ENCODE measurements at places on chromosomes 5 and 9.

DNA sequence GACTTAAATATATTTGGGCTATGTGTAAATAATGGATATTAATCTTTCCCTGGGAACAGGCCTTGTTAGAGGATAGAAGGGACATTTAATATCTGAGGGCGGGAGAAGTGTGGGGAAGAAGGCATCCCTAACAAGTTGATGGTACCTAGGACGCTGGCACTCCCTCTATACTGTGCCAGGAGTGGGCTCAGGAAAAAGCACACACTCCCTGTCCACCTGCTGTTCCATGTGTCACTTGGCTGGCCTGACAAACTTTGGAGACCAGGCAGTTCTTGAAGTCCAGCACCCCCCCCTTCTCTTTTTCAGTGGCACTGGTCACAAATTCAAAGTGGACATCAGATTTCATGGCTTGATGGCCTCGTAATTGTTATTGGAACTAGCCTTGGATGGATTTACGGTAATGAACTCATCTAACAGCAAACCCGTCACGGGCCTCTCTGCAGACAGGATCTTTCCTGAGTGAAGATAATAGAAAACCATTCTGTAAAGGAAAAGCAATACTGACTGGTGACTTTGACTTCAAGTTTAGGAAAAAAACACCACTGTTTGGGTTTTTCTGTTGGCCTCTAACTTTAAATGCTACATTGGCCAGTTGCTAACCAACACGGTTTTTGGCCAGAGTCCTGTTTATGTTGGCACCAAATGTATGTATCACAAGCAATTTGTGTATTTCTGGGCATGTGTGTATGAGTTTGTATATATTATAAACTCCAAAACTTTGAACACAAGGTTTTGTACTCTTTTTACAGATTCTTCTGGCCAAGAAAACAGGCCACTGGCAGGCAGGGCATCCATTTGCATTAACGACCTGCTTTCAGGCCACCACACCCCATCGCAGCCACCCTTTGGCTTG is 552.6 kb downstream of the CCDC171 start:
- no peak for DNase-seq

- DNase-seq, result no peak
Observed at GRCh38 chr5:138910546-138911185, 35.5 kb upstream of the LRRTM2 start.

GRCh38 chr5:177393206-177393765 is 7.2 kb downstream of the PFN3 start:
- DNase-seq, result no peak

DNA sequence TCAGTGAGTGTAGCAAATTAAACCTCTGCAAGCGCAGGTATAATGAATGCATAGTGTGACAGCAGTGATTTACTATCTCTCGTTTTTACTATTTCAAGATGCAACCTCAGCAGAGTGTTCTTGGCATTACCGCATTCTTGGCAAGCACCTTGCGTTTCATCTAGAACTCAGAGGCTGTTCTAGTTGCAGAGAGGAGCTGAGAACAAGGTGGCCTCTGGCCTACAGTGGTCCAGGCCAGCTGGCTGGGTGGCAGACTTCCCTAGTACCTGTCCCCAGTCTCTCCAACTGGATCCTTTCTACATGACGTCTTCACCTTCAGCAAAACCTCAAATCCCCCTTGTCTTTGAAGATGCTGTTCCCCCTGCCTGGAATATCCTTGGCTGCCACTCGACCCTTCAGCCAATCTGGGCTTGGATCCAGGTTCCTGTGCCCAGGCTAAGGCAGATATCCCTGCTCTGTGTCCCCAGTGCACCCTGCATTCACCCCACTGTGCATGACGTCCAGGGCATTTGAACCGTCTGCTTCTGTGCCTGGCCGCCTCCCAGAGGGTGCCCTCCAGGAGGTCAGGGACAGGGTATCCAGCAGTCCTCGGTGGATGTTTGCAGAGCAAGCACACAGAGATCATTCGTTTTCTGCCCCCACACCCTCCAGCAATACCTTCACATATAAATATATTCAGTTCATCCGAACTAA is 120.4 kb upstream of the CPEB4 start:
- no peak for DNase-seq

GRCh38 chr5:132873119-132873929 is at the start of gene LEAP2:
Gene LEAP2, plus strand, starts transcription at chr5:132873668. Its CDS starts 27 bp downstream, at chr5:132873695.
- no peak for DNase-seq

DNA sequence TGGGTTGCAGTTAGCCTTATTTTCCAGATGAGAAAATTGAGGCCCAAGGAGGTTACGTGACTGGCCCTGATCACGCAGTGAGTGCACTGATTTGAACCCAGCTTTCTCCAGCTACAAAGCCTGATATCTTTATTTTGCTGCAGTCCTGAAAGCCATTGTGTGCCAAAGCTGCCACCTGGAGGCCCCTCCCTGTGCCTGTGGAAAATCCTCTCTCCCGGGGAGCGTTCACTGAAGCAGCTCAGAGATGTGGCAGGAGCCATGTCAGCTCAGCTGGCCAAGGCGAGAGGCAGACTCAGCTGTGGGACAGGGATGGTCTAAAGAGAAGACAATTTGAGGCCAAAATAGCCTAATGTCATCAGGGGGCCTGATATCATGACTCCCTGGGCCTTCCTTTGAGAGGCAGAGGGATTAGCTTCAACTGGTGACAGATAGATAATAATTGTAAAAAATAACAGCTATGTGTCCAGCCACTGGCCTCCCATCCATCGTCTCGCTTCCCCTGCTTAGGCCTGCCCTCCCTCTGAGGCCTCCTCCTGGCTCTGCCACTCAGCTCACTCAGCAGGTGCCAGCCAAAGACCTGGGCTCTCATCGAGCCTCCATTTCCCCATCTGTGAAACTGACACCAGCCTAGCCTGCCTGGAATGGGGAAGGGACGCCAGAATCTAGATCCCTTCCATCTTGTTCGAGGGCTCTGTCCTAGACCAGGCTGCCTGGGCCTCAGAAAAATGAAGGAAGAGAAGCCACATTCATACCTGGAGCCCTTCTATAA is 74.3 kb upstream of the GGTA1 start:
- DNase-seq, result no peak

GRCh38 chr9:91572044-91572443 is 148.4 kb upstream of the NFIL3 start:
- DNase-seq, result no peak

DNA sequence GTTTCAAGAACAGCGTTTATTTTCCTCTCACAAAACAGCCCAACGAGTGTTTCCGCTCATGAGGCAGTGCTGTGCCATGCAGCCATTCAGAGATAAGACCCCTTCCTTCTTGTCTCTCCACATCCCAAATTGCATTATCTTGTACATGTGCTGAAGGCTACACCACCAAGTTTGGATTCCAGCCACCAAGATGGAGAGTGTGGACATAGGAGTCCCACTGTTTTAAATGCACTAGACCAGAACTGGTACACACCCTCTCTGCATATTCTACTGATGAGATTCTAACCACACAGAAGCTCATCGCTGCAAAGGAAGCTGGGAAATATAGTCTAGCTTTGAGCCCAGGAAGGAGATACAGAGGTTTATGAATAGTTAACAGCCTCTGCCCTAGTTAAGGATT is 509.4 kb downstream of the NFIB start:
- DNase-seq, result no peak

DNA sequence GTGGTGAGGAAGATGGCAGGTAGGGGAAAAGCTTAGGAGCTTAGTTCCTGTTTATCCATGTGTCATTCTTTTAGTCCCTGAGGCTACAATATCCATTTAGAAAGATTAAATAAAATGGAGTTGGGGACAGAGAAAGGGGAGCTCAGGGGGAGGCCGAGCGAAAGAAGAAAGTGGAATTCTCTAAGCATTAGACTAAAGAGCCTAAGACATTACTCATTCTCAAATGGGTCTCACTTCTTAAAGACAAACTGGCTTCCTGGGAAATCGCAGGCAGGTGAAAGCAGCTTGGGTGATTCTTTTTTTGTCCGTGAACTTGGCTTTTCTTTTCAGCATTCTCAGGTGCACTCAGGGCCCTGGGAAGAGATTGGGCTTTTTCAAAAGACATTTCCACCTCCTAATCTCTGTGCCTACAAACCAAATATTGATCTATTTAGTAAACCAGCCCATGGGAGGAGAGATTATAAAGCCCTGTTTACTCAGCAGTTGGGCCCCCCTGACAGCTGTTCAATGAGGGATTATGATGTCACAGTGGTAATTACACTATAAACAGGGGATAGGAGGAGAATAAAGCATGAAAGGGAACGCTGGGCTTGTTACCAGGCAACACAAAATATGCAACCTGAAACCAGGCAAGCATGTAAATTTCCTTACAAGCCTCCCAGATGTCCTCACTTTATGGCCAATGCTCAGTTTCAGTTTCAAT is 584.0 kb downstream of the ACTL7B start:
- no peak for DNase-seq

- no peak for DNase-seq
Observed at GRCh38 chr9:133728856-133729616, 9.1 kb downstream of the SARDH start.

DNA sequence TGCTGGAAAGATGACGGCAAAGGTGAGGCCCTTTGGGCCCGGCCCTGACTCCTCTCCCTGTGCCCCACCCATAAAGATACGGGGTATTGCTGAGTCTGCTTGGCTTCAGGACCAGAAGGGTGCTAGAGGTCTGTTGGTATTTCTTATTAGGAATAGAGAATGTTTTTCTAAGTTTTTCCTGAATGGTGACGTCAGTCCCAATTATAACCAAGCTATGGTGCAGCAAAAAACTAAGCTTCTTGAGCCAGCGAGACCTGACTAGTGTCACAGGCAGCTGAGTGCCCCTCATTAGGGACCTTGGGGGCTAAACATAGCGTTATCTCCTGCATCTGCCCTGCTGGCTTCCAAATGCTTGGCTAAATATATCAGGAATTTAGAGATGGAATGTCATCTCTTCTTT is 151.0 kb upstream of the TBC1D2 start:
- DNase-seq, result no peak

DNA sequence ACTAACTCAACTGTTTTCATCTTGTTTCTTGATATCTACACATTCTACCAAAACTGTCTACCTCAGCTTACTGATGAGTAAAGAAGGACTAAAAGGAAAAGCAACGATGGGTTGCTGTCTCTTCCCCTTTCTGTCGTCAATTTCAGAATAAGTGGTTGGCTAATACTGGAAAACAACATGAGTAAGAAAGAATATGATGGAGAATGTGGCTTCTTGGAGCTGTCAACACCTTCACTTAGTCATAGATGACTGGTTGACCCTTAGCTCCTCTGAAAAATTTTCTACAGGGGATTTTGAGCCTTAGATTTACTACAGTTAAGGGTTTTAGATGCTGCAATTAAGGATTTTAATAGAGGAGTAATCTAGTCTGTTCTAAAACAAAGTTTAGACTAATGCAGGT is 797.9 kb downstream of the TLE4 start:
- no peak for DNase-seq

GRCh38 chr5:34599471-34600117 is 56.5 kb upstream of the RAI14 start:
- no peak for DNase-seq

DNA sequence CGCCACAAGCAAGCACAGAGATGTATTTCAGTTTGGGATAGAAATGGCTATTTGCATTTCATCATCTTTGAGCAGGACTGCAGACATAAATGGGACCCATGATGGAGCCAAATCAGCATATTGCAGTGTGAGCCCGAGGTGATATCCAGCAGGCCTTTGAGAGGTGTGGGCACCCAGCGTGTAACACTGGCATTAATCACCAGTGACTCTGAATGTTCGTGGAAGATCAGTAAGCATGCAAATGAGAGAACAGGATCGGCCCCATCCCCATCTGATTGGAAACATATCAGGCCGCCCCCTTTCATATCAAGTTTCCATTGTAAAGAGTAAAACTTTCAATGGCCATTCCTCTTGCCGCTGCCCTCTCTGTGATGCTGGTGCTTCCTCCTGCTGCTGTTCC is 84.0 kb downstream of the GTF3C4 start:
- no peak for DNase-seq

DNA sequence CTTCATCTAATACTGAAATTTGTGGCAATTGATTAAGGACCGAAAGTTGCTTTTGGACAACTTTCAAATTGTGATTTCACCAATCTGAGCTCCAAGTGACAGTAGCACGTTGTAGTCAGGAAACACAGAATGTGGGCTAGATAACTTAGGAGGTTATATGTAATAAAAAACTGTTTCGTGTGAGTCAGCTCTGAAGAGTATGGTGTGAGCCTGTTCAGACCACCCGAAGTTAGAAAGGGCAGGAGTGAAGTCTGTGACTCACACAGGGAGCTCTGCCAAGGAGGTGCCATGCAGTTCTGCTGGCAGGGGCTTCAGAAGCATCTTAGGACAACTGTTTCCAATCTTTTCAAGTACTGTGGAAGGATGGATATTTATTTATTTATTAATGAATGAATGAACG is 16.4 kb upstream of the ZBTB34 start:
- no peak for DNase-seq

- DNase-seq, result no peak
Observed at GRCh38 chr9:83962165-83962564, 17.9 kb downstream of the HNRNPK start.

Data from activated naive CD8-positive, alpha-beta T cell treated with anti-CD3 and anti-CD28 coated beads, Interleukin-2, amount 50 U/mL, for 24 hours (primary cell).